ENCODE measurements at places on chromosomes 16 and 17.
A peak's percentile ranks its signal among the peaks of the same experiment; 100 is the strongest.

- no peak for DNase-seq
Measured at GRCh38 chr16:81524382-81524781, 79.8 kb downstream of the CMIP start.

DNA sequence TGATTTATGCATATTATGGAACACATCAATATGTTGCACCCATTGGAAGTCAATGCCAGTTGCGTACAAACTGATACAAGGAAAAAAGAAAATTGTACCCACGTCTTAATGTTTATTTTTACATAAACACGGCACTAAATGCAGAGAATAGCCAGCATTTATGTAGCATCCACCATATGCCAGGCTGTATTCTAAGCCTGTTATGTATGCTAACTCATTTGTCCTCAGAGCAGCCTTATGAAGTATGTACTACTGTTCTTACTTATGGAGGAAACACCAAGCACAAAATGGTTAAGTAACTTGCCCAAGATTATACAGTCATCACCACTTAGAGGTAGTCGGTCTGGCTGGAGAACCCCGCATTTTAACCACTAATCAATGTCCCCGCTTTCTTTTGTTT lies 837.9 kb upstream of the RBFOX1 start:
- no peak for DNase-seq

- DNase-seq: no peak
Measured at GRCh38 chr17:82590881-82591539, 57.2 kb downstream of the WDR45B start.

GRCh38 chr16:50774405-50774804 lies 32.5 kb downstream of the CYLD start:
- no peak for DNase-seq

DNA sequence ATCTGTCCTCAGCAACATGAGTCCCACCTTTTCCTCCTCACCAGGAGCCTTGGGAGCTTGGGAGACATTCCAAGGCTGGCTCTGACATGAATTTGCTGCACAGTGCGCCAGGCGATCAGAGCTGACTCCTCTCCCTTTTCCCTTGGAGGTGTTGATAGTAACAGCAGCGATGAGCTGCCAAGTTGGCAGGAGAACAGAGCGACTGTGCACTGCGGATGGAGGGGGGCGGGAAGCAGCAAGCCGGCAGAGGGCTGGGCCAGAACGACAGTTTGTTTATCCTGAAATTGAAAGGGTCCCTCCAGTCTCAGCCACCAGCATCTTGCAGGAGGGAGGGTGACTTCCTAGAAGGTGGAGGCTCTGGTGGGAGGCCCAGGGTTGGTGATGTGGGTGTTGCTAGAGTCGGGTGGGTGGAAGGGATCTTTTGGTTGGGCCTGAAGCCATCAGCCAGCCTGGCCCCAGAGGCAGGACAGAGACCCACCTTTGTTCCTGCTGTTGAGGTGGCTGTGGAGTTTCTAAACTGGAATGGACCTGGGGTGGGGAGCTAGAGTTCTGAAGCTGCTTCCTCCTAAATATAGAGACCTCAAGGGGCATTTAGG lies 22.5 kb upstream of the DYNLL2 start:
- DNase-seq: no peak

- no peak for DNase-seq
Measured at GRCh38 chr16:86609115-86609514, 30.8 kb downstream of the FOXL1 start.

- DNase-seq: no peak
Measured at GRCh38 chr17:52995147-52995546, 827.6 kb upstream of the KIF2B start.

DNA sequence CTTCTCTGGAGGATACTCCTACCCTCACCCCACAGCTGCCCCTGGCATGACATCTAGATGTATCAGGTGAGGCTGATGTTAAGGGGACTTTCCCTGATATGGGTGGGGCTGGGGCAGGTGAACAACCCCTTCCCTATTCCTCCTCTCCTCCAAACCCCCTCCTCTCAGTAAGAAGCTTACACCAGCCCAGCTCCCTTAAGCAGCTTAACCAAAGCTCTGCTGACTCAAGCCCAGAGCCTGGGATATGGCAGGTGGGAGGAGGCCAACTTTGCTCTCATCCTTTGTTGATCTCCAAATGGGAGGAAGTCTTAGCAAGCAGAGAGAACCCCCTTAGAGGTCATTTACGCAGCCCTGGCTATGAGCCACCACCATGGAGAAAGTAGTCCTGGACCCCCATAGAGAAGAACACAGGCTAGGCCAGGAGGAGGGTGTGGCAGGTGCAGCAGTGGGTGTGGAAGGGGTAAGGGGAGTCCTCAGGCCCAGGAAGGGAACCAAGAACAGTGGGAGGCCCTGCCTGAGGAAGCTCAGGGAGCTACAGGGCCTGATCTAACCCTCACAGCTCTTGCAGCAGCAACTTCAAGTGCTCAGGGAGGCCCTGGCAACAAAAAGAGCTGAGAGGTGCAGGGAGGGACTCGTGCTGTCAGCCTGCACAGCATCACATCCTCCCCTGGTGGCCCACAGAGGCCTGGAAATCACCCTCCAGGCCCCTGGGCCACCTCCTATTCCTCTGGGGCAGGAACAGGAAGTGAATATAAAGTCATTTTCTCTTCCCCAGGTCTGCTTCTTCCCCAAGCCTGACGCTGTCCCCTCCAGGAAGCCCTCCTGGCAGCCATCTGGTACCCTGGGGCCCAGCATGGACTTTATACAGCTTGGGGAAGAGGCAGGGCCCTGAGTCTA lies 2.9 kb downstream of the UNC119 start:
- no peak for DNase-seq

DNA sequence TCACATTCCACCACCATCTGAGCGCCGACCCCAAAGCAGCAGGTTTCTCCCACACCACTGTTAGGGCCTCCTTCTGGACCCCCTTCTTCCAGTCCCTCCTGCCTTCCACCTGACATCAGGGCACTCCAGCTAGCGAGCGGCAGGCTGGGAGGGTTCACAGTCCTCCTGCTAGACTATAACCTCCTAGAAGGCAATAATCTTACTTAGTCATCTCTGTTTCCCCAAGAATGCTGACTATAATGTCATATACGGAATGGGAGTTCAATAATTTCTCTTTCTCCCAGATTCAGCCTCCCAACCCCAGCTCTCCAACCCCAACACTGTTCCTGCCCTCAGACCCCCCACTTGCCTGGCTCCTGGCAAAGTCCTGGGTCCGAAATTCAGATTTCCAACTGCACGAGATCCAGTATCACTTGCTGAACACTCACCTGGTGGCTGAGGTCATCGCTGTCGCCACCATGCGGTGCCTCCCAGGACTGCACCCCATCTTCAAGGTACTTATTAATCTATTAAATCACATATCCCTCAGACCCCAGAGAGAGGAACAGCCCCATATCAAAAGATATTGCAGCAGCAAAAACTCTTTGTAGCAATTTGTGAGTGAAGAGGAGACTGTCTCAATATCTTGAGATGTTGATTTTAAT lies 5.6 kb downstream of the ALOX12 start:
- no peak for DNase-seq

GRCh38 chr17:17772231-17772630 lies 64.6 kb downstream of the SREBF1 start:
- DNase-seq: no peak

GRCh38 chr16:50744881-50745280 lies 3.0 kb downstream of the CYLD start:
- DNase-seq: peak; percentile 65

DNA sequence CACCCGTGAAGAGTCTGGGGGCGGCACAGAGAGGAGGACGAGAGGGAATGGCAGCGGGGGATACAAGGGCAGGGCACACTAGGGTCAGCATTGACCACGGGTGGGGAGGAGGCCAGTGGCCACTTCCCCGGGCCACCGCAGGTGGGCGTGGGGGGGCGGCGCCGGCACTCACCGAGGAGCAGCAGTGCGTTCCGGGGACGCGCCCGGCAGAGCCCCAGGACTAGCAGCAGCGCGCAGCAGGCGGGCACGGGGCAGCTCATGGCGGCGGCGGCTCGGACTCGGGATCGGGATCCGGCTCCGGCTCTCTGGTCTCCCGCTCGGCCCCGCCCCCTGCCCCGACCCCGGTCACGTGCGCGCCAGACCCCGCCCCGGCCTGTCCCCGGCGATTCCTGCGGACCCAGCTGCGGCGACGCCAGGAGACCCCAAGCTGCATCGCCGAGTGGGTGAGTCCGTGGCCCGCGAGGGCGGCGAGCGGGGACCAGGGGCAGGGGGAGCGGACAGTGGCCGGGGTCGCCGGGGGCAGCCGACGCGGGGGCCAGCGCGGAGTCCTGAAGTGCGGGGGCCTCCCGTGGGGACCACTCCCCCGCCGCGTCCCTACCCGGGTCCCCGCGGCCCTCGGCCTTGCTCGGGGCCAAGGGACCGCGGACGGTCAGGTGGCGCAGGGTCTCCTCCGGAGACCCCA lies at the start of the genes SGSH and SLC26A11:
Gene SGSH, minus strand, starts transcription at position 280 of the 682 bp plus-strand sequence. Its CDS starts 20 bp downstream, at position 260.
Gene SLC26A11, plus strand, starts transcription at position 374 of the 682 bp plus-strand sequence. CDS start 1,134 bp downstream, outside the sequence.
- peak; percentile 80 for DNase-seq

DNA sequence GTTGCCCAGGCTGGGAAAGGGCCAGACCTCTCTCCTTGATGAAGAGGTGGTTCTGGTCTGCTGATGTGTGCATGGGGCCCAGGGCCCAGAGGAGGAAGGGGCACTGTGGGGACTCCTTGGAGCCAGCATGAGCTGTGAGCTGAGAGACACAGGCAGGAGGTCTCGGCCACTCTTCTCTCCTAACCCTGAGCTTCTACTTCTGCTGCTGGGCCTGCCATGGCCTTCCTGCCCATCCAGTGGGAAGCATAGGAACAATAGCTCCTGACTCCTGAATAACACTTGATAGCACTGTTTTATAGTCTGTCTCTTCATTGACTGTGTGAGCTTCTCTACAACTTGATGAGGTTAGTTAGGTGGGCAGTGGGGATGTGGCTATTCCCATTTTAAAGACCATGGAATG lies 181.1 kb downstream of the UTP18 start:
- no peak for DNase-seq

GRCh38 chr16:7392206-7392605 lies 59.6 kb downstream of the RBFOX1 start:
- DNase-seq: no peak

- DNase-seq: no peak
Measured at GRCh38 chr17:72425794-72426168, 305.0 kb downstream of the SOX9 start.

- DNase-seq: no peak
Measured at GRCh38 chr17:58789160-58789559, 33.5 kb downstream of the PPM1E start.

DNA sequence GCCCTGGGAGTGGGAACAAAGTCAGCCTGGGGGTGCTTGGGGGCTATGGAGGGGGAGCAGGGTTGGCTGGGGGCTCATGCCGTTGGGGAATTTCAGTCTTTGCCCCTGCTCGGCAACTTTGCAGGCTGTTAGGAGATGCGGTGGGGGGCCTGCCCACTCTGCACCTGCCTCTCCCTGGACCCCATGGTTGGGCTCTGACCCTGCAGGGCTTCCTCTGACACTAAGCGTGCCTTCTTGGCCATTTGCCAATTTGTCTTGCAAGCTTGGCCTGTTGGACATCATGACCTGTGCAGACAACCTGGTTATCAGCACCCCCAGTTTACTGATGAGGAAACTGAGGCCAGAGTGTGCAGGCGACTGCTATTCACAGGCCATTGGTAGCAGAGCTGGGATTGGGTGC lies 14.6 kb downstream of the ADCY7 start:
- no peak for DNase-seq

DNA sequence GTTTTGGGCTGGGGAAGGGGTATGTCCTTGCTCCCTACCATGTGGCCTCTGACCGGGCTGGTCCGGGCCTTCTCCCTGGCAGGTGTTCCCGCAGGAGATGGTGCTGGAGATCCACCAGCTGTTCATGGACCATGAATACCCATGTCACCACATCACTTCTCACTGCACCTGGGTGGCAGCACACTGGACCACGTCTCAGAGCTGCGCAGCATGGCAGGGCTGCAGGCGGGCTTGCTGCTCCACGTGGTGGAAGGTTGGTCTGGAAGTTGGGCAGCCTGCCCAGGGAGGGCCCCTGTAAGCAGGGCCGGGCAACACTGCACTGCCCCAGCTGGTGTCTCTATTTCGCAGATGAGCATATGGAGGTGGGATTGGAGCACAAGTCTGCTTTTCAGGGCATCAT lies 169.5 kb upstream of the ZNF267 start:
- DNase-seq: no peak

DNA sequence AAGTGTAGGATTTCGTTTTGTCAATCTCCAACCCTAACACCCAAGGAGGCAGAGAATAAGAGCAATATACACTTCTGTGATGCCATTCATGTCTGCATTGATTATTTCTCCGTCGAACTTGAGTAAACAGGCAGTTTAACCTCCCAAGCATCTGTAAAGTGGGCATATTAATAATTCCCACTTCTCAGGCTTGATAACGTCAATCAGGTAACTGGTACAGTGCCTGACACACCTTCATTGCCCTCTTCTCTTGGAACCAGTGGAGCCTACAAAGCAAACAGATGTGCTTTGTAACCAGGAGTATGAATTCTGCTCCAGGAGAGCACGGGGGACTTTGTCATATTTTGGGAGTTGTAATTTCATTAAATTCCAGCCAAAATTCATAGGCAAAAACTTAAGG lies 32.5 kb upstream of the PLCG2 start:
- DNase-seq: no peak

- DNase-seq: no peak
Measured at GRCh38 chr17:14808425-14808824, 456.7 kb downstream of the PMP22 start.

DNA sequence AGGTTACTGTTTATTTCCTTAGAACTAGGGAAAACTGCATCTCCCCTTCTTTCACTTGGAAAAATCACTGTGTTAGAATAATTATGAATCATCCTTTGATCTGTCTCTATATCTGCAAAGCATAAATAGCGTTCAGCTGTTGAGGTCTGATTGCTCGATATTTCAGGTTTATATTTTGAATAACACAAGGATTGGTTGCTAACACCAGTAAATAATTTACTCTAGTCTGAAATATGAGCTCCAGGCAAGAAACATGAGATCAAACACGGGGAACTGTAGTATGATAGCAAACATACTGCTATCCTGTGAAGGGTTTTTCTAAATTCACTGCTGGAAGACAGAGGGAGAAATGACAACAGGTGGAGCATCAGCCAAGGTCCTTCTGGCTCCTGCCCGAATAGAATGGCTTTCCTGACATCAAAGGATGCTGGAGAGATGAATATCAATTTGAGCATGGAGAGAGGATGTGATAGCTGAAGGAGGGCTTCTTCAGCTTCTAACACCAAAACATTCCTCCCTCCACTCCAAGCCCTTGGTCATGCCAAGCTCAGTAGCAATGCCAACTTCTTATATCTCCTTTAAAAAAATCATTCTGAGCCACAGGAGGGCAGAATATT lies 450.3 kb downstream of the SHISA9 start:
- no peak for DNase-seq

DNA sequence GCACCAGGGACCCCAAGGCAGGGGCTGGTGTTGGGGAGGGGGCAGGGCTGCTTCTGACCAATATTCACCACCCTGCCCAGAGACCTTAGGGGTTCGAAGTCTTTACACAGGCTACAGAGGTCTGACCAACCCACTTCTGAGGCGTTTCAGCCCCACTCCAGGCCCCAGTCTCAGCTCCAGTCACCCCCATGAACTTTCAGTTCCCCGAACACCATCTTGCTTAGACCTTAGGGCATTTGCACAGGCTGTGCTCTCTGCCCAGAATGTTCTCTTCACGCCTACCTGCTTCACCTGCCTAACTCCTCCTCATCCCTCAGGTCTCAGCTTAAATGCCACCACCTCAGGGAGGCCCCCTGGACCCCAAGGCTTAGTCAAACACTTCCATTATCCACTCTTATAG lies 25.8 kb upstream of the CPNE2 start:
- DNase-seq: no peak

- no peak for DNase-seq
Measured at GRCh38 chr17:76911299-76912017, 43.3 kb downstream of the MGAT5B start.
